Pancreas (tissue), 10 donors: ENCODE measurements at places on chromosomes 12 and 14. TPM values are rescaled to one million over a fixed set of nuclear protein-coding genes. Genes with fewer than 3 reads are reported as not detected.

DNA sequence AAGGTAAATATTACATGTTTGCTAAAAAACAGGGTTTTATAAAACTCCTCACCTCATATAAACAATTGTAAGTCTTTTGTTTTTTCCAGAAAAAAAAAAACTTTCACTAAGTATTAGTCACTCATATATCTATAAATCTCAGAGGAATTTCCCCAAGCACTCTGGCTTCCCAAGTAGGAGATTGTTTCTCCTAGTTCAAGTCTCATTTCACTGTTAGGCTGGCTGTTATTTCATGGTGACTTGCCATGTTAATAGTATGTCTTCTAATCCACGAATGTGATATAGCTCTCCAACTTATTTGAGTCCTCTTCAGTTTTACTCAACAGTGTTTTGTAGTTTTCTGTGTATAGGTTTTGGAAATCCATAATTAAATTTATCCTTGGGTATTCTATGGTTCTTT is 61.6 kb downstream of the CAPZA3 start:
- no peak overlapping the region for H3K27ac ChIP-seq
- DNase-seq = no peak
- H3K36me3 ChIP-seq = no peaks in the 10 kb centered on the region
- H3K4me1 ChIP-seq = peaks cover 8% of the 10 kb centered on the region

Gene VTI1B
- total RNA-seq = 50.0 TPM

GRCh38 chr14:30211326-30211725 is 283.7 kb upstream of the PRKD1 start:
- H3K36me3 ChIP-seq = no peaks in the 10 kb centered on the region
- no peak overlapping the region for H3K27ac ChIP-seq
- no peaks in the 10 kb centered on the region for H3K4me1 ChIP-seq
- H3K4me3 ChIP-seq = no peak overlapping the region

- no peak for DNase-seq
- H3K36me3 ChIP-seq = no peaks in the 10 kb centered on the region
- H3K4me3 ChIP-seq = no peak overlapping the region
- H3K4me1 ChIP-seq = no peaks in the 10 kb centered on the region
Measured at GRCh38 chr14:96844857-96845570, 47.8 kb downstream of the VRK1 start.

DNA sequence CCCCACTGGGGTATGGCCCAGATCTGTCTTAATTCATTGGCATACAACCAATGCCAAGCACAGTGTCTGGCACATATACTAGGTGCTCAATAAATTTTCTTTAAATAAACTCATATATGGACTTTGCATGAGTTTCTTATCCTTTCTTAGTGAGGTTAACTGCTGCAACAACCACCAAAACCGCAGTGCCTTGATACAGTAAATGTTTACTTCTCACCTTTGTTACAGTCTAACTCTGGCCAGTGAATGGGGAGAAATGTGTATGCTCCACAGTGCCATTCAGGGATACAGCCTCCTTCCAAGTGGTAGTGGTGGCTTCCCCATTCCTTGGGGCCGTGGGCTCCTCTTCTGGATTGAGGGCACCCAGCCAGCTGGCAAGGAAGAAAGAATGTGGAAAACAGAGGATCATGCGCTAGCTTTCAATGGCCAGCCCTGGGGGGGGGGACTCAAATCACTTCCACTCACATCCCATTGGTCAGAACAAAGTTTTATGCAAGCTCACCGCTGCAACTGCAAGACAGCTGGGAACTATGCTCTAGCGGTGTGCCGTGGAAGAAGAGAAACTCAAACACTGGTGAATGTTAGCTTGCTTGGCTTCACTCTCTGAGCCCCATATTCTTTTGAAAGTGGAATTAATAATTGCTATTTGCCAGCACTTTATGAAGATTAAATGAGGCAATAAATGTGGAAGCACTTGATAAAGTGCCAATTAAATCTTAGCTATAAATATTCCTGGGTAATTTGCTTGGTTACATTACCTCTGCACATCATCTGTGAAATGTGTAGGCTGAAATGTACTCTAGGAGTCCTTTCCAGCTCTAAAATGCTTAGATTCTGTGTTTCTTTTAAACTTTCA is 51.0 kb upstream of the SOCS2 start:
- no peaks in the 10 kb centered on the region for H3K36me3 ChIP-seq
- no peak overlapping the region for H3K27ac ChIP-seq
- H3K4me1 ChIP-seq = no peaks in the 10 kb centered on the region
- no peak for DNase-seq

Gene ANG
- total RNA-seq = 14.4 TPM

Gene ITGB7
- 1.7 TPM for total RNA-seq

GRCh38 chr12:124002021-124002644 is 29.1 kb downstream of the ZNF664 start:
- no peaks in the 10 kb centered on the region for H3K36me3 ChIP-seq
- no peak overlapping the region for H3K4me3 ChIP-seq
- no peak for DNase-seq
- no peak overlapping the region for H3K27ac ChIP-seq

Gene PFKM
- total RNA-seq = 12.5 TPM

DNA sequence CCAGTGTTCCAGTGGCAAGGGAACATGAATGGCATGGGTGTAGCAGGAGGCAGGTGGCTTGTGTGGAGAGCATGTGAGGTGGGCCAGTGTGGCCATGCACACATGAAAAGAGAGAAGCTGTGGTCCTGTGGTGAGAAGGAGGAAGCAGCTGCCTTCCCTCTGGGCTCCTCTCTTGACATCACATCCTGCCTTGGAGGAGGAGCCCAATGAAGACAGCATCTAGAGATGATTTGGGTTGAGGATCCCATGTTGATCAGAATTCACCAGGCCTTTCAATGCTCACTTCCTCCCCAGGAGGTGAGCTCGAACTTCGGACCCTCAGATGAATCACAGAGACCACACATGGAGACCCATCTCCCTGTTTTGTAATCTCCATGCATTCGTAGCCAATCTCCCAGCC is 82.6 kb downstream of the LRRC74A start:
- H3K27me3 ChIP-seq = no peaks in the 10 kb centered on the region
- no peaks in the 10 kb centered on the region for H3K36me3 ChIP-seq
- H3K4me3 ChIP-seq = no peak overlapping the region
- no peak for DNase-seq

Gene SYCP3
- not detected for total RNA-seq

GRCh38 chr14:58177125-58177524 is 22.8 kb upstream of the ACTR10 start:
- H3K4me3 ChIP-seq = no peak overlapping the region
- no peaks in the 10 kb centered on the region for H3K36me3 ChIP-seq
- H3K4me1 ChIP-seq = no peaks in the 10 kb centered on the region
- H3K27ac ChIP-seq = no peak overlapping the region
- no peaks in the 10 kb centered on the region for H3K27me3 ChIP-seq

DNA sequence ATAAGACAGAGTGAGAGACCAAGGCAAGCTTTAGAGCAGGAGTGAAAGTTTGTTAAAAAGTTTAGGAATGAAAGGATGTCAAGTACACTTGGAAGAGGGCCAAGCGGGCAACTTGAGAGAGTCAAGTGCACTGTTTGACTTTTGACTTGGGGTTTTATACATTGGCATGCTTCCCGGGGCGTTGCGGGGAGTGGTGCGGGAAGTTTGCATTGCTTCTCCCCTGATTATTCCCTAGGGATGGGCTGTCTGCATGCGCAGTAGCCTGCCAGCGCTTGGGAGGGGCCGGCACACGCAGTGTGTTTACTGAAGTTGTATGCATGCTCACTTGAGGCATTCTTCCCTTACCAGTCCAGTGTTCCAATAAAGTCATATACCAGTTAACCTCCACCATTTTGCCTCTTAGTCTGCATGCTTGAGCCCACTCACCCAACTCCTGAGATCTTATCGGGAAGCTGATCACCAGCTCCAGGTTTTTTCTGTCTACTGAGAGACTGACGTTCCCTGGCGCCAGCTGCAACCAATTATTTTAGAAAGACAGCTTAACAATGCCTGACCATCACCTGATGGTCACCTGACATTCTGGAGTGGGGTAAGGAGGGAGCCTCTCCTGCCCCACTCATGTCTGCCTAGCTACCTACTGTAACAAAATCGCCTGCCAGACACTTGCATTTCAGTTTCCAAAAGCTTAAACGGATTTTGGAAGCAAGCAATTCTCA is 53.2 kb downstream of the DACT1 start:
- H3K4me3 ChIP-seq = no peak overlapping the region
- no peak for DNase-seq
- H3K4me1 ChIP-seq = no peaks in the 10 kb centered on the region
- H3K27me3 ChIP-seq = no peaks in the 10 kb centered on the region
- H3K27ac ChIP-seq = no peak overlapping the region

GRCh38 chr14:78666336-78667056 is 496.3 kb downstream of the NRXN3 start:
- H3K27me3 ChIP-seq = peaks cover 3% of the 10 kb centered on the region
- no peak for DNase-seq
- H3K27ac ChIP-seq = no peak overlapping the region
- H3K36me3 ChIP-seq = no peaks in the 10 kb centered on the region
- H3K4me3 ChIP-seq = no peak overlapping the region

DNA sequence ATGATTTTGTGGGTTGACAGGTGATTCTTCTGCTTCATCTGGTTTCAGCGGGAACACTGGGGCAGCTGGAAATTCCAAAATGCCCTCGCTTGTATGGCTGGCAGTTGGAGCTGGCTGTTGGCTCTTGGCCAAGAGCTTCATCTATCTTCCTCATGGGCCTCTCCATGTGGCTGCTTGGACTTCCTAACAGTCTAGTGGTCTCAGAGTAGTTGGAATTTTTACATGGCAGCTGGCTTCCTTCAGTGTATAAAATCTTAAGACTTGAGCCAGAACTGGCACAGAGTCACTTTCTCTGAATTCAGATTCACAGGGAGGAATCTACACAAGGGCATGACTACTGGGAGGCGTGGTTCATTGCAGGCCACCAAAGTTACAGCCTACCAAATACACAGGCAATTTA is 204.9 kb upstream of the RMST start:
- no peaks in the 10 kb centered on the region for H3K36me3 ChIP-seq
- H3K4me3 ChIP-seq = no peak overlapping the region
- no peaks in the 10 kb centered on the region for H3K4me1 ChIP-seq
- no peak for DNase-seq

Gene BHLHE41
- total RNA-seq = 9.4 TPM

DNA sequence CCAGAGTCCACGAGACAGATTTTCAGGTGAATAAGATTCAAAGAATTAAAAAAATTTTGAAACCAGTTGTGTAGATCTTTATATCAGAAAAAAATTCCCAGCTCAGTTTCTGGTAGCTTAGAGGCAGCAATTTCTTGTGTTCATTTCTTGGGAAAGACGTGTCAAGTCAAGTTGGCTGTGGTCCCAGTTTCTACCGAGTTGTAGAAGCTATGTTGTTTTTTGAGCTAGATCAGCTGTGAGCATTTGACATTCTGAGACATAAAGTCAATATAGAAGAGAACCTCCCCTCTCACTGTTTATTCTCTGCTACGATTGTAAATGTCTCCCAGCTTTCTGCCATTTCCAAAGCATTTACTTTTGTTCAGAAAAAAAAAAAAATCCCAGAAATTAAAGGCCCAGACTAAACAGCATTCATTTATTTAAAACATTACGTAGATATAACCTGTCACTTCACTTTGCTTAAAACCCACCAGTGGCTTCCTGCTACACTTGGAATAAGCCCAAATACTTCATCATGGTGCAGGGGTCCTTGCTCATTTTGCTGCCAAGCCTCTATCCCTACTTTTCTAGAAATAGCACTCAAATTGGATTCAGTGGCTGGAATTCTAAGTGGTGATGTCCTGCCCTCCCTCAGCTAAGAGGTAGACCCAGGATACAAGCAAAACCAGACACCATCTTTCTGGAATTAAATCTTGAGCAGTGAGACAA is 20.6 kb upstream of the PYGL start:
- H3K4me1 ChIP-seq = no peaks in the 10 kb centered on the region
- no peak overlapping the region for H3K4me3 ChIP-seq
- no peak overlapping the region for H3K27ac ChIP-seq
- no peaks in the 10 kb centered on the region for H3K36me3 ChIP-seq
- DNase-seq = peak; percentile 77

Gene ASPG
- not detected for total RNA-seq

DNA sequence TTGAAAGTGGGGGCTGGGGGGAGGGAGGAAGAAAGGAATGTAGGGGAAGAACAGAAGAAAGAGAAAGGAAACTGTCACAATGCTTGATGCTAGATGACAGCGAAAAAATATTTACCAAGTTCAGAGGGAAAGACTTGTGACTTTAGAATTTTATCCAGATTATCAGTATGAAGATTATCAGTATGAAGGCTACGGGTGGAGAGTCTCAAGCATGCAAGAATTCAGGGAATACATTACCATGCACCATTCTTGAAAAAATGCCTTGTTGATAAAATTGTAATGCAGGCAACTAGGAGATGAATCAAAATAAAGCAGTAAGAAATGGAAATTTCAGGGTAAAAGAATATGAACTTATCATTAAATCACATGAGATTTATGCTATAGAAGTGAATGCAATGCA is 376.8 kb downstream of the PCNX1 start:
- DNase-seq = no peak
- no peaks in the 10 kb centered on the region for H3K27me3 ChIP-seq
- no peak overlapping the region for H3K4me3 ChIP-seq
